Naive thymus-derived CD4-positive, alpha-beta T cell (primary cell): ENCODE measurements at places on chromosomes 7 and 10. TPM values are rescaled to one million over a fixed set of nuclear protein-coding genes. Genes with fewer than 3 reads are reported as not detected.

AFAP1L2 gene
- total RNA-seq, result 1.8 TPM

GTPBP10 gene
- 28.1 and 29.8 TPM in 2 replicates for total RNA-seq

TMEM213 gene
- not detected for total RNA-seq

TMEM60 gene
- 4.6 TPM for total RNA-seq

SHH gene
- total RNA-seq, result not detected

CAV2 gene
- not detected for total RNA-seq

AKR1D1 gene
- not detected for total RNA-seq

SPDYE2 gene
- 1.1 TPM for total RNA-seq

SIRT1 gene
- 53.6 TPM for total RNA-seq

SFRP5 gene
- total RNA-seq, result not detected

SKIDA1 gene
- total RNA-seq, result 0.17 TPM

C10orf143 gene
- total RNA-seq, result 7.2 TPM

CDHR3 gene
- total RNA-seq, result 7.3 TPM

LIMK1 gene
- total RNA-seq, result 11.4 TPM

TMEM273 gene
- total RNA-seq, result 1.8 TPM

MARVELD1 gene
- 1.1 TPM for total RNA-seq

FAM24B gene
- total RNA-seq, result 10.4 TPM

PRPS1L1 gene
- total RNA-seq, result not detected

ERVW-1 gene
- not detected for total RNA-seq

TFR2 gene
- total RNA-seq, result 4.7 TPM

DDX21 gene
- 86.7 TPM for total RNA-seq

MRPL32 gene
- 53.4 TPM for total RNA-seq

GOLGA7B gene
- 8.5 TPM for total RNA-seq

LIPF gene
- total RNA-seq, result not detected

EIF5AL1 gene
- total RNA-seq, result not detected

NCF1 gene
- 7.4 TPM for total RNA-seq

FAM53B gene
- total RNA-seq, result 51.5 TPM

CELF2 gene
- 135 and 138 TPM in 2 replicates for total RNA-seq

HMX2 gene
- not detected for total RNA-seq

KCND2 gene
- not detected in 2 replicates for total RNA-seq

PDE1C gene
- total RNA-seq, result not detected

ACSM6 gene
- not detected for total RNA-seq

LRIT1 gene
- total RNA-seq, result not detected

SPAM1 gene
- not detected for total RNA-seq

LIPN gene
- 0.34 TPM for total RNA-seq

EPHB4 gene
- total RNA-seq, result 9.2 TPM

RET gene
- total RNA-seq, result not detected

PDLIM1 gene
- total RNA-seq, result 27.6 and 29.3 TPM in 2 replicates

GIMAP6 gene
- 40.3 TPM for total RNA-seq

ODAD2 gene
- 0.70 TPM for total RNA-seq

STRIP2 gene
- not detected for total RNA-seq

MUC3A gene
- total RNA-seq, result not detected

GALNT17 gene
- total RNA-seq, result not detected in 2 replicates

TLX1 gene
- not detected for total RNA-seq

C10orf53 gene
- total RNA-seq, result not detected in 2 replicates

TRIM50 gene
- total RNA-seq, result not detected

EPHB6 gene
- total RNA-seq, result 104 TPM

PLCE1 gene
- total RNA-seq, result not detected
